ENCODE measurements at places on chromosomes 13 and 19. TPM values are rescaled to one million over a fixed set of nuclear protein-coding genes. Genes with fewer than 3 reads are reported as not detected.

The ZNF177 gene
- total RNA-seq = 6.2 TPM

The ZNF628 gene
- 9.0 TPM for total RNA-seq

- no peak for DNase-seq
Measured at GRCh38 chr13:112510987-112511685, 76.8 kb downstream of the TUBGCP3 start.

- no peak for DNase-seq
Measured at GRCh38 chr19:3266792-3267514, 42.5 kb downstream of the CELF5 start.

DNA sequence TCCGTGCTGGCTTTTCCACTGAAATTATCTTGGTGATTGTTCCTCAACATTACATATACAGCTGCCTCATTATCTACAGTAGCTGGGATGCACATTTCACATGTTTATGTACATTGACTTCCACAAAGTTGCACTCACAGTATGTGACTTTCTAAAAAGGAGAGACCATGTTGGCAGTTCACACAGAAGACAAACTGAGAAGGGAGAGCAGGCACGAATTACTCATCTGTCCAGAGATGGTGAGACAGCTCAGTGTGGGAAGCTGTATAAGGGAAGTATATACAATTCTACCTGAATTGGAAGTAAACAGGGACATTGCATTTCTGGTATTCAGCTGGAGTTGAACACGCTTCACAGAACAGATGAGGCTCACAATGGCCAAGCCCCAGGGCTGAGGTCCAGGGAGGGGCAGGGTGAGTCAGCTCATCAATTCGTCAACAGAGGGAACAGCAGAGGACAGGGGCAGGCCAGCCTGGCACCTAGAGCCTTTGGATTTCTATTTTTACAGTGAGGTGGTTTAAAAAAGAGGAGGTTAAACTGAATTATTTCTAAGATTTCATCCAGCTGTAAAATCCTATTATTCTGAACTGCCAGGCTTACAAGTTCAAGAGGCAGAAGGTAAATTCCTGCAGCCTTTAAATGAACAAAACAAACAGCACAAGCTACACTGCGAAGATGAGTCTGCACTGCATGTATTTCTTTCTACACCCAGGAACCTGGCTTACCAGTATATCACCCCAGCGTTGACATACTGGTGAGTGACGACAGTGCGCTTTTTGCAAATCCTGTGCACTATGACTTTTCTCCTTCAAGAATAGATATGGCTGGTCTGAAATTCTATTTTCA lies 9.8 kb downstream of the PARP4 start:
- DNase-seq = no peak

DNA sequence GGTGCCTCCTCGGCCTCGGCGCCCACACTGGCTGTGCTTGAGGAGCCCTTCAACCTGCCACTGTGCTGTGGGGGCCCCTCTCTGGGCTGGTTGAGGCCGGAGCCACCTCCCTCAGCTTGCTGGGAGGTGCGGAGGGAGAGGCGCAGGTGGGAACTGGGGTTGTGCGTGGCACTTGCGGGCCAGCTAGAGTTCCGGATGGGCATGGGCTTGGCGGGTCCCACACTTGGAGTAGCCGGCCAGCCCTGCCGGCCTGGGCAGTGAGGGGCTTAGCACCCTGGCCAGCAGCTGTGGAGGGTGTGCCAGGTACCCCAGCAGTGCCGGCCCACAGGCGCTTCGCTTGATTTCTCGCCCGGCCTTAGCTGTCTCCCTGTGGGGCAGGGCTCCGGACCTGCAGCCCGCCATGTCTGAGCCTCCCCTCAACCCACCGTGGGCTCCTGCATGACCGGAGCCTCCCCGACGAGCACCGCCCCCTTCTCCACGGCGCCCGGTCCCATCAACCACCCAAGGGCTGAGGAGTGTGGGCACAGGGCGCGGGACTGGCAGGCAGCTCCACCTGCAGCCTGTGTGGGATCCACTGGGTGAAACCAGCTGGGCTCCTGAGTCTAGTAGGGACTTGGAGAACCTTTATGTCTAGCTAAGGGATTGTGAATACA lies 723.8 kb downstream of the DIAPH3 start:
- no peak for DNase-seq

All from sciatic nerve (tissue), 2 donors.